Left kidney (tissue), 8 donors: ENCODE measurements at places on chromosomes 11 and 22.

DNA sequence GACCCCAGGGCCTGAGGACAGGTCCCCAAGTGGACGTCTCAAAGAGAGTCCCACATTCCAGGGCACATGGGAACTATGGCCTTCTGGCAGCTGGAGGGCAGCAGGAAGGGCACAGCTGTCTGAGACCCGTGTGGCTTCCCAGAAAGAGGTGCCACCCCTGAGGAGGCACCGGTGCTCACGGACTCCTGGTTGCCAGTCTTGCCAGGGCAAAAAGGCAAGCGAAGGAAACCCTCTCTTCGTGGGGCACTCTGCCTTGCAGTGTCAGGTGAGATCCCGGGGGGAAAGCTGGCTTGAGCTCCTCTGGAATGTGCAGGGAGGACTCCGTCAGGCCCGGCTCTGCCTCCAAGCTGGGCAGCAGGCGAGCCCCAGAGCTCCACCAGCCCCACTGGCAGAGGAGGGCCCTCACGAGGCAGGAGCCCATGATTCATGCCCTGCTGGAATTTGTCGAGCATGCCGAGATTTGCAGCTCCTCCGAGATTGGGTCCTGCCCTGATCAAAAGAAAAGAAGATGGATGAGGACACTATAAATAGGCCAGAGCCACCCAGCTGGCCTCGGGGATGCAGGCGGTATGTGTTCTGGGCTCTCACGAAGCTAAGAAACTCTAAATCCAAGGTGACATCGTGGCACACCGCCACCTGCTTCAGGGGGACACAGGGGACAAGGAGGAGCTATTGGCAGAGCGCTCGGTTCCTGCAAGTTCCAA, 9.9 kb upstream of the CELSR1 start:
- peak; percentile 39 for DNase-seq

GRCh38 chr11:20070459-20070858, 89.8 kb downstream of the DBX1 start:
- DNase-seq: no peak

- DNase-seq: no peak
Measured at GRCh38 chr11:47914743-47915142, 65.6 kb upstream of the PTPRJ start.

DNA sequence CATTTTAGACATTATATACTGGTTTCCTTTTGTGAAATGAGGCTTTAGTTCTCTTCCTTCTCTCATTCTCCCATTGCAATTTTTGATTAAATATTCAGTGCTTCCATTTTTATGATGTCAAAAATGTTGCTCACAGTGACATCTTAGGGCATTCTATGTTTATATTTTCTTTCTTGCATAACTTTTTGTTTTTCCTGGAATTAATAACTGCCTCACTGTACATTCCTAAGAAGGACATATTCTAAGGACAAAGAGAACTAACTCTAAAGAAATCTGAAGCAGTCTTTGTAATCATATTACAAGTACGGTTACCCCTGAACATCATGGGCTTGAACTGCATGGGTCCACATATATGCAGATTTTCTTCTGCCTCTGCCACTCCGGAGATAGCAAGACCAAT, 25.8 kb upstream of the P2RY6 start:
- no peak for DNase-seq

DNA sequence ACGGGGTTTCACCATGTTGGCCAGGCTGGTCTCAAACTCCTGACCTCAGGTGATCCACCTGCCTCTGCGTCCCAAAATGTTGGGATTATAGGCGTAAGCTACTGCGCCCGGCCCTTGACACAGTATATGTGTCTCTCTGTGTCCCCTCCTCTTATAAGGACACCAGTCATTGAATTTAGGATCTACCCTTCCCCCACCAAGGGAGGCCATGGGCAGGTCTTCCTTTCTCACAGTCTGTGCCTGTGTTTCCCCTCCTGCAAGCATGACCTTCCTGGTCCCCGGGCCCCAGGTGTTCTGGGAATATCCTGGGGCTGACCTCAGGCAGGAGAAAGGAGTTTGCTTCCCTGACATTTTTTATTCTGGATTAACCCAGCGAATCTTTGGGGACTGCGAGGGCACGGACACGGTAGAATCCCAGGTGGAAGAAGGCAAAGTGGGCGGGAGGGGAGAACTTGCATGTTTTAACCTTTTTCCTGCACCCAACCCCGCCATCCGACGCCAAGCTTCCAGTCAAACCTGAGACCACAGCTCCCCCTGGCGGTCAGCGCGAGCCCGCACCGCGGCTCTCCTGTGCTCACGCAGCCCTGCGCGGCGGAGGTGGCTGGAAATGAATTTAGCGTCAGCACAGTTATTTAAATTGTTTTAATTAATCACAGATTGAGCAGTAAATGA, 42.1 kb upstream of the ISX start:
- peak; percentile 63 for DNase-seq

DNA sequence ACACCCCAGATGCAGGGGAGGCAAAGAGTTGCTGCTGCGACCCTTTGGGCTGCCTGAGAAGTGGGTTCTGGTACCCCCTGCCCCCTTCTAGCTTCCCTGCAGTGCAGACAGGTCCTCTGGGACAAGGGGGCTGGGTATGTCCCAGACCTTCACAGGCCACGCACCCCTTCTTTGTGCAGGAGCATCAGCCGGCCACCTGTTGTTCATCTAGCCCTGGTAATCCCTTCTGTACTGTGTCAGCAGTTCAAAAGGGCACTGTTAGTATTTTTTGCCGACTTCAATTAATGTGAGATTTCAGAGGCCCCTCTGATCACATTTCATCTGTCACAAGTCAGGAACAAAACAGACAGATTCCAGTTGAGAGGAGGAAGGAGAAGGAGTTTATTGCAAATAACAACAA, 49.9 kb downstream of the ALX4 start:
- no peak for DNase-seq

DNA sequence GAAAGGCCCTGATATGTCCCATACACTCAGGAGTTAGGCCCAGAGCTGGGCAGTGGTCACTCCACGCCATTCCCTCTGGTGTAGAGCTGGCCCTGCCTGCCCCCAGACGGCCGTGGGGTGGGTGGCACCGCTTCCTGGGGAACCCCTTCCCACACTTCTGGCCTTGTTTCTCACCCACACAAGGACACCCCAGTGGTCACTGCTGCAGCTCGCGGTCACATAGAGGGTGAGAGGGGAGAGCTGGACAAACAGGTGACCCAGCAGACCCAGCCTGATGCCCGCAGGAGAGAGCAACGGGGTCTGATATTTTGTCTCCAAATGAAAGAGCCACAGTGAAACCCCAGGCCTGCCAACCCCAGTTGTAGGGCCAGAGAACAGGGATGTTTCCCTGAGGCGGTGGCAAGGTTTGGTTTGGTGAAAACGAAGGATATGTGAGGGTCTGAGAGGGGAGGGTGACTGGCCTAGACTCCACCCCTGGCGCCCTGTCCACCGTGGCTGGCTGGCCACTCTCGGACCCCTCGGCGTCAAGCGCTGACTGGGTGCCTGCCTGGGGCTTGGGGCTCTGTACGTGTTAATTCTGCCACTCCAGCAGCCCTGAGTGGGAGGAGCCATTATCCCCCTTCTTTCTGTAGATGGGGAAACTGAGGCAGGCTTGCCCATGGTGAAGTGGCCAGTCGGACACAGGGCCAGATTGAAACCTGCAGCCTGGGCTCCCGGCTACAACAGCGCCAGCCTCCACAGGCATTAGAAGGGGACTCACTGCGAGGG, 71.0 kb upstream of the PPARA start:
- no peak for DNase-seq

DNA sequence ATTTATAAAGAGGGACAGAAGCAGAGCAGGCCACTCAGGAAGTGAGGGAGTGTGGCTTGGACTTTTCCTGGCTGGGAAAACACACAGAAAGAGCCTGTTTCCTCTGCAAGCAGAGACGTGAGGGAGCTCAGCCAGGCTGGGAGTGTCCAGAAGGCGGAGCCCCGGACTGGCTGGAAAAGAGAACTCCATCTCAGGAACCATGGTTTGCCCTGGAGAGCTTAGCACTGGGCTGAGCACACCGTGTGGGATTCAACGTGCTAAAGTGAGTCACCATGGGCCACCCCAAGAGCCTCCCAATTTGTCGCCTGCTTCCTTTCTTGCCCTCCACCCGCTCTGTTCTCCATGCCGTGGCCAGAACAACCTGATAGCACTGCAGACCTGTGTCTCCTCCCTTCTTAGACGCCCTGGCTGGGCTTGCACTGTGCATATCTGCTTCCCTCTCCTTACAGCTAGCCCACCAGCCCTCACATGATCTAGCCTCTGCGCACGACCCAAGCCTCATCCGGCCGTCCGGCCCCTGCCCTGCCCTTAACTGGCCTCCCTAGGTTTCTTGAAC, 51.8 kb downstream of the GALNT18 start:
- no peak for DNase-seq

DNA sequence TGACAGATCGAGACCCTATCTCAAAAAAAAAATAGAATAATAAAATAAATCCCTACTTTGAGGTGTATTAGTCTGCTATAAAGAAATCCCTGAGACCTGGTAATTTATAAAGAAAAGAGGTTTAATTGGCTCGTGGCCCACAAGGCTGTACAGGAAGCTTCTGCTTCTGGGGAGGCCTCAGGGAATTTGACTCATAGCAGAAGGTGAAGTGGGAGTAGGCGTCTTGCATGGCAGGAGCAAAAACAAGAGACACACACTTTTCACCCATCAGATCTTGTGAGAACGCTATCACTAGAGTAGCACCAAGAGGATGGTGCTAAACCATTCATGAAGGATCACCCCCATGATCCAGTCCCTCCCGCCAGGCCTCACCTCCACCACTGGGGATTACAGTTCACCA, 29.2 kb downstream of the CDPF1 start:
- no peak for DNase-seq

DNA sequence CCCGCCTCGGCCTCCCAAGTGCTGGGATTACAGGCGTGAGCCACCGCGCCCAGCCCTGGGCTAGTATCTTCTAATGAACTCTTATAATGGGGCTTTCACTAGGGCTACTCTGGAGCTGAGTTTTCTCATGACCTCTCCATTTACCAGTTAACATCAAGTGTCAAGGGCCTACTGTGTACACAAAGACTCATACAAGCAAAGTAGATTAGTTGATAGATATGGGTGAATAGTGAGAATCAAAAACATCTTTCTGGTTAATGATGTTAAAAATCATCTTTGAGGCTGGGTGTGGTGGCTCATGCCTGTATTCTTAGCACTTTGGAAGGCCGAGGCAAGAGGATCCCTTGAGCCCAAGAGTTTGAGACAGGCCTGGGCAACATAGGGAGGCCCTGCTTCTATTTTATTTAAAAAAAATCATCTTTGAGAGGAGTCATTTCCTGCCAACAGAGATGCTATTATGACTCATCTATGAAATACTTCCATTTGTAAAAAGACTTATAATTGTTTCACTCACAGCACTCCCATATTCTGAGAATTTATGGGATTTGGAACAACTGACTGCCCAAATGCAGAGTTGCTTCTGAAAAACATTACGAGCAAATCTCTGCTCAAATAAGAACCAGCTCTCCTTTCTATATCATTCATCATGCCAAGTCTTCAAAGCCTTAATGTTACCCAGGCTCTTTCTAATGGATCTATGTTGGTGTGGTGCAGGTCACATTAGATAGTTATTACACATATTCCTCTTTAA, 57.0 kb downstream of the GDPD4 start:
- DNase-seq: no peak

DNA sequence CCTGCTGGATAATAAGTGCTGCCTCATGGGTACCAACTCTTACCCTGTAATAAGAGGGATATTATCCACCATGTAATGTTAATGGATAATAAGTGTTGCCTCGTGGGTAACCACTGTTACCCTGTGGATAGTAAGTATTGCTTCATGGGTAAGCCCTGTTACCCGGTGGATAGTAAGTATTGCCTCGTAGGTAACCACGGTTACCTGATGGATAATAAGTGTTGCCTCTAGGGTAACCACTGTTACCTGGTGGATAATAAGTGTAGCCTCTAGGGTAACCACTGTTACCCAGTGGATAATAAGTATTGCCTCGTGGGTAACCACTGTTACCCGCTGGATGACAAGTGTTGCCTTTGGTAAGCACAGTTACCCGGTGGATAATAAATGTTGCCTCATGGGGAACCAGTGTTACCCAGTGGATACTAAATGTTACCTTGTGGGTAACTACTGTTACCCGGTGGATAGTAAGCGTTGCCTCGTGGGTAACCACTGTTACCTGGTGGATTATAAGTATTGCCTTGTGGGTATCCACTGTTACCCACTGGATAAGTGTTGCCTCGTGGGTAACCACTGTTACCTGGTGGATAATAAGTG, 18.6 kb upstream of the NXPE4 start:
- no peak for DNase-seq

- no peak for DNase-seq
Measured at GRCh38 chr11:28296426-28296825, 188.2 kb downstream of the METTL15 start.

- peak; percentile 3 for DNase-seq
Measured at GRCh38 chr11:18171377-18172000, 1.1 kb upstream of the MRGPRX4 start.

DNA sequence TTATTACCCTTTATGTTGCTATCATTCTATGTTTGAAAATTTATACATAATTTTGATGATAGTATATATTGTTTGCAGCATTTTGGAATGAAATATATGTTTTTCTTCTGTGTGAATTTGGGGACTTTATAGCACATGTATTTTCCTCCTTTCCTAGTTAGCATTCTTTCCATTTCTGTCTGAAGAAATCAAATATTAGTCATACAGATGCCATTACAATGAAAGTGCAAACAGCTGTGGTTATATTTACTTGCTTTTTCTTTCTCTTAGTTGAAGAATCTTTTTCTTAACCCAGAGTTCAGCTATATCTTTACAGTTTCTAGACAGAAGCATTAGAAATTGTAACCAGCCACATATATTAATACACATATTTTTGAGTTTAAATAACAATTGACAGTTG, 753.1 kb upstream of the ARHGAP42 start:
- no peak for DNase-seq

DNA sequence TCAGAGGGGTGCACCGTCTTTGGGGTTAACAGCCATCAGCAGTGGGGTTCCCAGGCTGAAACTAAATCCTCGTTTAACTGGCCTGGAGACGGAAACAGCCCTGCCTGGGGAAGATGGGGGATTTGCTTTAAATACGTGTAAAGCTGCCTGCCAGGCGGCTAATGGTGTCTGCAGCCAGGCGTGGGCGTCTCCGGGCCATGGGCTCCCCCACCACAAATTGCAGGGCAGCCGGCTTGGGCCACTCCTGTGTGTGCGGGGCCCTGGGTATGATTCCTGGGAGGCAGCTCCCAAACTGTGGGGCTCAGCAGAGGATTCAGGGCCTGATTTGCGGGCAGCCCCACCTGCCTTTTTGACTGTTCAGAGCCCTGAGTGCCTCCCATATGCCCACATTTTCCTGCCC, 110.5 kb downstream of the KCNQ1 start:
- no peak for DNase-seq
